ENCODE measurements at places on chromosomes 16 and 17.

DNA sequence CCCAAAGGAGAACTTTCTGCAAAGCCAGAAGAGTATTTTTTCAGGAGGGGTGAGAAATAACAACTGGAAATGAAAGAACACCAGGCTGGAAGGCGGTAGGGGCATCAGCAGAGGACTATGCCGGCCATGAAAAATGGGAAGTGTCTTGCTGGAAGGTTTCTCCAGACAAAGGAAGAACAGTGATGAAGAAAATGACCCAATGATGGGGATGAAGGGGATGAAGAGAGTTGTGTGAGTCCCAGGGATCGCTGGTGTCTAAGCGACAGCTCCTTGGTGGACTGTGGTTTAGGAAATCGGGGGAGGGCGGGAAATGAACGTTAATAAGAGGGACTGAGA is 623 bp downstream of the TTLL6 start:
- DNase-seq: no peak

- no peak for DNase-seq
These were observed 41.1 kb downstream of the MARVELD3 start for GRCh38 chr16:71666928-71667707.

DNA sequence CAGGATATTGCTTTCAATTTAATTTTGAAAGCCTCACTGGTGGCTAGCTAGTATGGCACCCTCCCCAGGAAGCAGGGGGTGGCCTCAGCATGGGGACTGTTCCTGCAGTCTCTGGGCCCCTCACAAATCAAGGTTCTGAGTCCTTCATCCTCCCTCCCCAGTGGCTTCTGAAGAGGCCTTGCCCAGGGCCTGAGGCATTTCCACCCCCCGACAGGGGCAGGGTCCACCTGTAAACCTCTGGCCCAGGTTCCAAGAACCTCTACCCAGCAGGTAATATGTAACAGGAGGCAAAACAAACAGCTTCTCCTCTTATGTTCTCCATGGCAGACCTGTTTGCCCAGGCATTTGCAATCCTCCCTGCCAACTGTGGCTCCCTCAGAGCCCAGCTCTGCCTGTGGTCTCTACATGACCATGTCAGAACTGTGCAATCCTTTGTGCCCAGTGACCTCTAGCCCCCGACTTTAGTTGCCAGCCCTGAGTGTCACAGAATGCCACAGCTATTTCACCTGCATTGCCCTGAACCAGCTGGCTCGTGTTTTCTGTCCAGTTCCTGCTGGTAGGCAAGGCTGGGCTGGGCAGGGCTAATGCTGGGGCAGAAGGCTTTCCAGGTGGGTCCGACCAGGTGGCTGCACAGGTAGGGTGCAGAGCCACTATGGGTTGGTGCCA is 14.3 kb downstream of the ACSF2 start:
- no peak for DNase-seq

DNA sequence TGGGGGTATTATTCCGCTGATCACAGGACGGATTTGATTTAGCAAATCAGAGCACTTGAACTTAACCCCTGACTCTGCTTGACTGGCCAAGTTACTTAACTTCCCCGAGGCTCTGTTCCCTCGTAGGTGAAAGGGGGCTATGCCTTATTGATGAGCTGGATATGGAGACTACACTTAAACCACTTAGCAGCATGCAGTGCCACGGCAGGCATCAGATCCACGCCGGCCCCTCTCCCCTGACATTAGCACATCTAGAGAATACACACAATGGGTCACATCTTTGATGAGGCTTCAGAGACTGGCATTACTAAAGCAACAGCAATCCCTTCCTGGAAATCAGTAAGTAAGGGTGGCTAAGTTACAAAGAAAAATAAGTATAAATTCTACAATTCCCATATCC is 71.0 kb downstream of the ABCC12 start:
- DNase-seq: no peak

DNA sequence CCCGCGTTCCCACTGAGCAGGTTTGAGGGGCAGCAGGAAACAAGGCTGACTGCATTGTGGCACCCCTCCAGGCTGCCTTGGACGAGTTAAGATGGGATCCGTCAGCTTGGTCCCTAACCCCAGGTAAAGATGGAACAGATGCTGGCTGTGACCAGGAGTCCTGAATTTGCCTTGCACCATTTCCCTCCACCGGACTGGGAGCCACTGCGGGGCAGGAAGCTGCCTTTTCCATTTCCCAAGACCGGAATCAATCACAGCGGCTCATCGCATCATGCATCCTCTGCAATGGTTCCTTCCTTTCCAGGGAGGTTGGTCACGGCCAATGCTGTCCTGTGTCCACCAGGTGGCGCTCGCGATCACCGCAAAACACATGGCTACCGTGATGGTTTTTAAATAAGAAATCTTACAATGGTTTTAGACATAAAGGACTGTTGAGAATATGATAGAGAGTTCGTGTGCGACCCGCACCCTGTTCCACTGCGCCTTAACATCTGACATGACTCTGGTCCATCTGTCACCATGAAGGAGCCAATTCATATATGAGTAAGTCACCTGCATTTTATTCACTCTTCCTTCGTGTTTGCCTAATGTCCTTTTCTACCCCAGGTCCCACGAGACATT is 6.8 kb upstream of the MEAK7 start:
- peak; percentile 85 for DNase-seq

DNA sequence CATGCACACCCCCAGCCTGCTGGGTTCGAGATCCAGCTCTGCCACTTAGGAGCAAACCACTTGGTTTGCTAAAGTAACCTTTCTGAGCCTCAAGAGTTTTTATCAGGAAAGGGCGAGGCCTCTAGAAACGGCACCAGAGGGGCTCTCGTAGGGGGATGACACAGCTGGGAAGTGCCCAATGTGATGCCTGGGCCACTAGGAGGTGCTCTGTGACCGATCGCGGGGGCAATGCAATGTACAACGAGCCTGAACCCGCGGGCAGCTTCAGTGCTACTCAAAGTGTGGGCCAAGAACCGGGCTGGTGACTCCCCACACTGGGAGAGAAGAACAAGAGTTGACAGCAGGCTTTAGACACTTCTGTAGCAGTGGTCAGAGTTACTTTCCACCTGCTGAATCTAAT is 9.4 kb downstream of the C16orf89 start:
- peak; percentile 87 for DNase-seq

- no peak for DNase-seq
These were observed 59.9 kb upstream of the GRIN2A start for GRCh38 chr16:10242097-10242496.

GRCh38 chr17:40399185-40399584 is 18.5 kb downstream of the TOP2A start:
- DNase-seq: peak; percentile 93

DNA sequence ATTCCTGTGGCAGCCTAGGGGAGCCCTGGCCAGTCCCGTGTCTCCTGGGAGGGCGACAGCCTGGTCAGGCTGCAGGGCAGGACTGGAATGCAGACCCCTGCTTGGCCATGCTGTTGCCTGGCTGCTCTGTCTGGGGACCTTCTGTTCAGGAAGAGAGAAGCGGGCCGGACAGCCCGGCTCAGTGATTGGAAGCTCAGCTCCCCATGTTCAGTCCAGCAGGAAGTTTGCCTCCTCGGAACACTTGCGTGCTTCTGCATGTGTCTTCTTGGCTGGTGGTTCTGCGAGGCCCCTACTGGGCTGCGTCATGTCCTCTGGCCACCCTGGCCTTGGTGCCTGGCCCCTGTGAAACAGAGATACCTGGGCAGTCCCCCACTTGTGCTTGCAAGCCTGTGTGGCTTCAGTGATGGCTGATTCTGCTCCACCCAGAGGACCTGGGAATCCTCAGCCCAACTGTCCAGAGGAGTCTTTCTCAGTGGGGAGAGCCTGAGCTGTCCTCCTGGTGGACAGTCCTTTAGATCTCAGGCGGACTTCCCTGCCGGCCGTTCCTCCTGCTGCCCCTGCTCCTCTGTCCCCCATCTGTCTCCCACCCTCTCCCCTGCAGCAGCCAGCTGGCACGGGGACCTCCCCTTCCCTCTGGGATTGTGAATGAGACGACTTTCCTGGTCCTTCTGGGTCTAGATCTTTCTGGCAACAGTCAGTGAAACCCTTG is 279.5 kb downstream of the SEC14L1 start:
- no peak for DNase-seq

- DNase-seq: peak; percentile 98
These were observed 5.3 kb upstream of the WIPI1 start for GRCh38 chr17:68462381-68463210.

DNA sequence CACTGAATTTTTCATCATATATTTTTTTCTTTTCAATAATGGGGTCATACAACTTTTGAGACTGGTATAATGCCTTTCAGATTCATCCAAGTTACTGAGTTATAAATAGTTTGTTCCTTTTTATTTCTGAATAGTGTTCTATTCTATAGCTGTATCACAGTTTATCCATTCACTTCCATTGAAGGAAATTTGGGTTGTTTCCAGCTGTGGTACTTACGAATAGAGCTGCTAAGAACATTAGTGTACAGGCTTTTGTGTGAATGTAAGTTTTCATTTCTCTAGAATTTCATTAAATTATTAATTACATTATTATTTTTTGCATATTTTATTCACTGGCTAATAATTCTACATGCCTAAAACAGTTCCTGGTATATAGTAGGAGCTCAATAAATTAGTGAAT is 52.9 kb downstream of the SNTB2 start:
- DNase-seq: no peak

DNA sequence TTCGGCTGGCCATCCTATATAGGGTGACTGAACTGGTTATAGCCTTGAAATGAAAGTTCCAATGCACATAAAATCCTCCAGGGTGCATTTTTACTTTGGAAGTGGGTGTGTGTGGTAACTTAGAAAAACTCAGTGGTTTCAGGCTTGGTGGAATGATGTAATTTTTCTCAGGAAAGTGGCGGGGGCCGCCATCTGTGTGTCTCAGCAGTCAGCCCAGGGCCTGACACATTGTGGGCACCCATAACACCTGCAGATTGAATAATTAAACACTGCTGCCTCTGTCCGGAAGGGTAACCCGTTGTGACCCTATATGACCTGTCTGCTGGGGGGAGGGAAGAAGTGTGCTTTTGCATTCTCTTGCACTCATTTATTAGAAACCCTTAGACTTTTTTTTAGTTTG is 2.2 kb upstream of the PDP2 start:
- DNase-seq: peak; percentile 41

GRCh38 chr17:50560931-50561745 is 623 bp downstream of the CACNA1G start:
- DNase-seq: no peak

GRCh38 chr17:82351254-82351712 is 7.8 kb upstream of the TEX19 start:
- no peak for DNase-seq

GRCh38 chr16:89607453-89607852 is 6.0 kb upstream of the DPEP1 start:
- no peak for DNase-seq

All from hematopoietic multipotent progenitor cell treated with erythropoietin and hydrocortisone succinate and interleukin-3 and kit ligand, for 6 days (in vitro differentiated cells).